ENCODE measurements at places on chromosomes 5 and 9.

DNA sequence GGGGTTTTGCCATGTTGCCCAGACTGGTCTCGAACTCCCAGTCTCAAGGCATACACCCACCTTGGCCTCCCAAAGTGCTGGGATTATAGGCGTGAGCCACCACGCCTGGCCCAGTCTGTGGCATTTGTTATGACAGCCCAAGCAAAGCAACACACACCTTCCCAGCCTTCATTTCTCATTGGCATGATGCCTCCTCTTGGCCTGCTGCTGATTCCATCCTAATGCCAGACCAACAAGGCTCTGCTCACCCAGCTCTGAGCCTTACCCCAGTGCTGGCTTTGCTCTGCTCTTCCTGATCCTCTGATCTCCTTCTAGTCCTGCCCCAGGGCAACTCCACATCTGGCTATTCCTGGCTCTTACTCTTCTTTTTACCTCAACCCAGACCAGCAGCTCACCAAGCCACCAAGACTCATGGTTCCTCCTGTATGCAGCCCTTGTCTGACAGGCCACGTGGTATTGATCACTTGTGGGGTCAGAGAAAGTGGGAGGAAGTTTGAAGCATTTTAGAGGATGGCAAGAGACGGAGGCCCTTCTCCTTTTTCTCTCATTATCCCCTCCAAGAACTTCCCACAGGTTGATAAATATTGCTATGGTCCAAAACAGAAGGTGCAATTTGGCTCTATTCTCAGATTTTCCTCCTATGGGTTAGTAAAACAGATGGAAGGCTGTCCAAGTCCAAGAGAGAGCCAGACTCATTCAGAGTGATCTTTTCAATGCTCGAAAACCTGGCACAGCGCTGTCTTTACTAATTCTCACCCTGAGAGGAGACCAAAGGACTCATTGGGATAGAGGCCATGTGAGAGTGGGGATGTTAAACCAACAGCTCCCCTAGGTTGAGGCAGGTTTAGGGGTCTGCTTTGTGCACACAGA, 958 bp downstream of the CD180 start:
- no peak for DNase-seq

DNA sequence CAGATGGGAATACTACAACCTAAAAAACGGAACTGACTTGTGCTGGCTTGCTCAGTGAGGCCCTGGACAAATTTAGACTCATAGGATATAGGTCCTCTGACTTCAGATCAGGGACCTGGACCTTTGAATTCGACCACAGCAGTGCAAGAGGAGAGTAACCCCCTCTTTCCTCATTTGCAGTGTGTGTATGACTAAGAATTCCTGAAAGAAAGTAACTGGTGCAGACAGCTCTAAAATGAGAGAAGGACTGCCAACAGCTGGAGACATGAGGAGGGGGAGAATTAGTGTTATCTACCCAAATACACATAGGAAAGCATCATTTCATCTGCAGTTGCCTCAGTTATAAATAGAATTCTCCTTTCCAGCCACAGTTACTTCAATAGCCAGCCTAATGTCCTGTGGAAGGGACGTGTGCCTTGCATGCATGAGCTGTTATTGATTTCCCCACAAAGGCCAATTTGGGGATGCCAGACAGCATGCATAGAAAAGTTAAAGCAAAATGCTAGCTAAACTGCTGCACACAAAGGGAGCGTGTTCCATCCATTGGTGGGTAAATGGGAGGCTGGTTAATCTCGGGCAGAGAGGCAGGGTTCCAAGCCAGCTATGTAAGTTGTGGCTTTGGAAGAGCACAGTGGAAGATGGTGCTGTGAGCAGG, 442.7 kb downstream of the CDK5RAP2 start:
- no peak for DNase-seq

DNA sequence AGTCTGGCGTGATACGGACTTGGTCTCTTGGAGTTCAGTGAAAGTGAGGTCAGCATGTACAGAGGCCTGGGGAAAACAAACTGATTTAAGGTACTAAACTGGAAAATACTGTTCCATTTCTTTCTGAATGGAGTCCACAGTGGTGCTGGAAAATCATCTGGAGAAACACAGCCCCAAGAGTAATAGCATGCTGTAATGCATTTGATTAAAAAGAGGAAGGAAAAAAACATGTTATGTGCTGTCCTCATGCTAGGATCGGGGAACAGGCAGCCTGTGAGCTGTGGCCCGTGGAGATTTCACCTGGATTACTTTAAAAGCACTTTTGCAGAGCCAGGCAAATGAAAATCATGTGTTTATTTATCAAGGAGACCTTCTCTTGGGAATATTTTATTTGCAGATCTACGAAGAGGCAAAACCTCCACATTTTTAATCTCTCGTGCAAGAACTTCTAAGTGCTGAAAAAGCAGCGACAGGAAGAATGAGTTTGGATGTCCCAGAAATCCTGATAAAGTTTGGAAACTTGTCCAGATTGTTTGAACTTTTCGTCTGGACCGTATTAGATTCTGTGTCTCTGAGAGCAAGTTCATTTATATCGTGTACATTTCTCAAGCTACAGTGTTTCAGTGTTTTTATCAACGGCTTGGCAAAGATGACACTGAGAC, 228.8 kb downstream of the GAS1 start:
- DNase-seq = no peak

- no peak for DNase-seq
Observed at GRCh38 chr9:132409828-132410528, at the start of gene CFAP77. Gene CFAP77 (plus strand): TSS chr9:132410211. CDS start chr9:132410272, 61 bp downstream.

GRCh38 chr5:73895471-73895870, 269.5 kb downstream of the ARHGEF28 start:
- DNase-seq = no peak

DNA sequence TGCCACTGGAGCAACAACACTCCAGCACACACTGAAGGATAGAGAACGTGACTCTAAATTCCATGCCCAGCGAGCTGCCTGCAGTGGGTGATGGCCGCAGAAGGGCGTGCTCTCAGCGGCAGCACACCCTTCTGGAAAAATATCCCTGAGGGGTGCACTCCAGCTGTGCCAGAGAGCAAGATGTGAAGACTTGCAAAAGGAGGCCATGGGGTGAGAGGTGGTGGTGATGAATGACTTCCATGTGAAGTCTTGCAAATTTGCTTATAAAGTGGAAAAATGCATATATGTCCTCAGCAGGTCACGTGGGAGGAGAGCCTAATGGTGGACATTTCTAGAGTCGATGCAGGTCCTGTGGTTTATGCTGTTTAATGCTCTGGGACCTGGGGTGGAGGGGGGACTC, 39.8 kb upstream of the COL5A1 start:
- DNase-seq = no peak

DNA sequence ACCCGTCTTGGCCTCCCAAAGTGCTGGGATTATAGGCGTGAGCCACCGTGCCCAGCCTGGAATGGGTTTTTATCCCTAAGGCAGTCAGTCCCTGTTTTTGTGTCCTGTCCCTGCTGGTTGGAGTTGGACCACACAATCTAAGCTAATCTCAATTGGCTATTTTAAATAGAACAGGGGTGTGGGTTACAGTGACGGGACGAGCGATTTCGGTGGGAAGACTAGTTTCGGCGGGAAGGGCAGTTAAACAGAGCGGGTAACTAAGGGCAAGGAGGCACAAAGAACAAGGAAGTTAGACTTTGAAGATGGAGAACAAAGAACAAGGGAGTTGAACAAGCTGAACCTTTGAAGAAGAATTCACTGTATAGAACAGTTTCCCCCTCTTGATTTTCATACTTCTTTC, 1.4 kb downstream of the GTF3C5 start:
- DNase-seq = no peak

- DNase-seq = no peak
Observed at GRCh38 chr5:166639151-166639550, 1652.3 kb upstream of the WWC1 start.

- peak; percentile 38 for DNase-seq
Observed at GRCh38 chr9:130240410-130241197, 25.0 kb upstream of the HMCN2 start.
